ENCODE measurements at places on chromosomes 12 and 14.

GRCh38 chr12:79826267-79827128 is 108.4 kb downstream of the PPP1R12A start:
- no peak for DNase-seq

DNA sequence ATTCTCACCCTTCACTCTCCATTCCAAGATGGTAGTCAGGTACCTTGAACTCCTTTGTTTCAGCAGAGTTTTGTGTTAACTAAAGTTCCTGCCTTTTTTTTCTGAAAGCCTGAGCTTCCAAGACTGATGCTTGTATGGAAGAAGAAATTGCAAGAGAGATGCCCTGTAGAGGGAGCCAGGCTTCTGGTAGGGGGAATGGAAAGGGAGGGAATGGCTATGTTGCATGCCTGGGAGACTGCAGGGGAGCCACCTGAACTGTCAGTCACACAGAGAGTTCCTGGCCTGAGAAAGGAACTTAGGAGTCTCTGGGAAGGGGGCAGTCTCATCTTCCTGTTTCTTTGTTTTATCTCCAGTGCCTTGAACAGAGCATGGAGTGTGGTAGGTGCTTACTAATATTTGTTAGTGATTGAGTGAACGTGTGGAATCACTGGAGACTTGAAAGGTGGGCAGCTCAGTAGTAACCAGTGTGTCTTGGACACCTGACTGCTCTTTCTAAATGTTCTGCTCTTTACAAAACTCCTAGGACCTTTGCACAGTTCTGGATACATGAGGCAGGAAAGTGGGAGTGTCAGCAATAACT is 132.2 kb downstream of the ANO4 start:
- no peak for DNase-seq

GRCh38 chr12:96326628-96327227 is 73.5 kb downstream of the CDK17 start:
- DNase-seq: no peak

DNA sequence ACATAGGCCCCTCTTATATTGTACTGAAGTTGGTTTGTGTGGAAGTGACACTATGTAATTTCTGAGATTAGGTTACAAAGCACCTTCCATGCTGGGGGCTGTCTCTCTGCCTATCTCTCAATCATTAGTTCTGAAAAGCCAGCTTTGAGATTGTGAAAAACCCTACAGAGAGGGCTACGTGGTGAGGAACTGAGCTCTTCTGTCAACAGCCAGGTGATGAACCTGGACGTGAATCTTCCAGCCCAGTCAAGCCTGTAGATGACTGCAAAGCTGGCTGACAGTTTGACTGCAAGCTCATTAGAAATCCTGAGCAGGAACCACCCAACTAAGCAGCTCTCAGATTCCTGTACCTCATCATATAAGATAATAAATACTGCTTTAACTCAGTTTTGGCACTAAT is 36.3 kb upstream of the BBS10 start:
- DNase-seq: no peak

DNA sequence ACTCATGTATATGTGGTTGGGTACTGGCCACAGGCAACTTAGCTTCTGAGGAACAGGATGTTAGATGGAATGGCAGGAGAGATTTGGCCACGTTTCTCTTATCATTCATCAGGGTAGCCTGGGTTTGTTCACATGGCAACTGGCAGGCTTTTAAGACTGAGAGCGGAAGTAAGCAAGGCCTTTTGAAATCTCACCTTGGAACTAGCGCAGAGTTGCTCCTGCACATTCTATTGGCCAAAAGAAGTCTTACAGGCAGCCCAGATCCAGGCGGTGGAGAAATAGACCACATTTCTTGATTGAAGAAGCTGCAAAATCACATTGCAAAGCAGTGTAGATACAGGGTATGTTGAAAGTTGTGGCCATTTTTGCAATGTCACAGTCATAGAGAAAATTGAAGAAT is 3.7 kb downstream of the CLEC4A start:
- no peak for DNase-seq

DNA sequence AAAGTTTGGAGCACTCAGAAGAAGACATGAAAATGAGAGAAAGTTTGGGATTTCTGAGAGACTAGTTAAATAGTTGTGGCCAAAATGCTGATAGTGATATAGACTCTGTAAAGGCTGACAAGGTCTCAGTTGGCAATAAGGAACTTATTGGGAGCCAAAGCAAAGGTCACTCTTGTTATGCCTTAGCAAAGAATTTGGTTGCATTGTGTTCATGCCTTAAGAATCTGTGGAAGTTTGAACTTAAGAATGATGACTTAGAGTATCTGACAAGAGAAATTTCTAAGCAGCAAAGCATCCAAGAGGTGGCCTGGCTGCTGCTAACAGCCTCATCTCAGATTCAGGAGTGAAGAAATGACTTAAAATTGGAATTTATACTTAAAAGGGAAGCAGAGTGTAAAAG is 113.8 kb downstream of the PIK3C2G start:
- no peak for DNase-seq

DNA sequence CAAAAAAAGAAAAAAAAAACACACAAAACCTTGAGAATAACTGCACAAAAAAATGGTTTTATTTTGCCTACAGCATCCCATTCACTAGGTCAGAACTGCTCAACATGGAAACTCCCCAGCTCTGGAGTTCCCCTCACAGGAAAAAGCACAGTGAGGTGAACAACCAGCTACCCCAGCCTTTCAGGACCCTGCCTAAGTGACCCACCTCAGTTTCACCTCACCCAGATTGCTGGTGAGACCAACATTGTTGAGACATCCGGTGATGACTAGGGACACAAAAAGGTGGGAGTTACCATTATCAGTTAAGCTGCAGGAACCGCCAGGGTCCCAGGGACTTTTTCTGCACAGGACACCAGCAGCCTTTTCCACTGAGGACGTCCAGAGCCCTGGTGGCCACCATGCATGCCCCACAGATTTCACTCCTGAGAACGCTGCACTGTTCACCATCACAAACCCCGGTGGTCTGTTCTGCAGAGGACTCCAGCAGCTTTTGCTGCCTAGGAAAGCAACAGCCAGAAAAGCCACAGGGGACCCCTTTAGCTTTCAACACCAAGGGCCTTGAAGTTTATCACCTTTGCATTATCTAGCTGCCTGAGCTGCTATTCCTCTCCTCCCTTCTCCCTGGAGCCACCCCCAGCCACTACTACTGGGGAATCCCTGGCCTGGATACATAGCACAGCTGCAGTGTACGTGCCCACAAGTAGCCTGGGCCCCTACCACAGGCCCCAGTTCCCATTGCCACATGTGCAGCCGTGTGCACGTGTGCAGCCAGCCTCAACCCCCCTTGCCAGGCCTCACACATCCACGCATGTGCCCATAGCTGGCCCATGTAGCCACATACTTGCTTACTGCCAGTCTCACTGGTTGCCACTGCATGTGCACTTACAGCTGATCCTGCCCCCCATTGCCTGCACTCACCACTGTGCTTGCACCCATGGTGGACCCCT is 62.5 kb upstream of the FAR2 start:
- DNase-seq: no peak

DNA sequence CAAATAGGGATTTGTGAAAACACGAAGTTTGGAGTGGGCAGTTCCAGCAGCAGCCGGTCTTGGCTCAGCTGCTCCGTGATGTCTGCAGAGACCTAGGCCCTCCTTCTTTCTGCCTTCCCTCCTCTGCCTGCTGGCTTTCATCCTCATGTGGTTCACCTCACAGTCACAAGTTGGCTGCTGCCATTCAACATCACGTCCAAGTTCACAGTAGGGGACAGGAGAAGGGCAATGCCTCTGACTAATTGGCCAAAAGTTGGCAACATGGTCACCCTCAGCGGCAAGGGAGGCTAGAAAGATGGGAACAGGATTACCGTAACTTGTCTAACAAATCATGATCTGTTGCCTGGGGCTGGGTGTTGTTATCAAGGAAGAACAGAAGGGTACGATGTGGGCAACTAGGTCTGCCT is 7.8 kb upstream of the CACNA2D4 start:
- DNase-seq: no peak

DNA sequence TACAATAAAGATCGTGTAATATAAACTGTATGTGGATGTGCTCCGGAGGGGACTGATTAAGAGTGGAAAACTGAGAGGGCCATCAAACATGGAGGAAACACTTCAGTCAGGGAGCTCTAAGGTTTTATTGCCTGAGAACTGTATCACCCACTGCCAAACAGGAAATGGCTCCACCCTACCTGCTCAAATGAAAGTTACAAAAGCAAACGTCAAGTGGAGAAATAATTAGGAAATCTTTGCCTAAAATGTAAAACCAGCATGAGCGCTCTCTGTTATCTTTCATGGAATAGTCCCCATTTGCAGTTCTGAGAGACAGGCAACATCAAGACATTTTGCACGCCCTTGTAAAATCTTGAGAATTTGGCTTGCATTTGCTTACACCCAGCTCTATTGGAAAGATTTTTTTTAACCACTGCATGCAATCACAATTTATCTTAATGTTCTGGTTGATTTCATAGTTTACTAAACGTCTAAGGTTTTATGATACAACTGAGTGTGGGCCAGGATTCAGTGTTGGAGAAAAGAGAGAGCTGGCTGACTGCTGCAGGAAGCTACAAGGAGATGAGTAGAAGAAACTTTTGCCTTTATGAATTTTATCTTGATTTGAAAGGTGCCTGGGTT is 344.0 kb upstream of the PRICKLE1 start:
- no peak for DNase-seq

DNA sequence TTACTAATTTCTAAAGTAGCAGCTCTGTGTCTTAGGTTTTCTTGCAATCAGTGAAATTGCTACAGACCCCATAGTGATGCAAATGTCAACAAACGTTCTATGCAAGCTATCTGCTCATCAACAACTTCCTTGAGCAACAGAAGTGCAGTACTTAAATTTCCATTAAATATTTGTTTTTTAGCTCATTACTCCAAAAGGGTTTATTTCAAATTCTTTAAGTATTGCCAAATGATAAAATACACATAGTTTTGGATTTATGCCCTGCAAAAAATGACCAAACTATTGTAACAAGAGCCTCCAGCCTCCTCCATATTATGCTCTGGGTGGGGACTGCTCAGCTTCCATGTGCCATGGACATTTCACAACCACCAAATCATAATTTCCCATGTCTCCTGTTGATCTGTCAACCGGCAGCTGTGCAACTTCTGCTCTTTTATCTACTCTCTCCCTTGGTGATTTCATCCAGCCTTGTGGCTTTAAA is 4.4 kb downstream of the BDKRB1 start:
- DNase-seq: no peak

DNA sequence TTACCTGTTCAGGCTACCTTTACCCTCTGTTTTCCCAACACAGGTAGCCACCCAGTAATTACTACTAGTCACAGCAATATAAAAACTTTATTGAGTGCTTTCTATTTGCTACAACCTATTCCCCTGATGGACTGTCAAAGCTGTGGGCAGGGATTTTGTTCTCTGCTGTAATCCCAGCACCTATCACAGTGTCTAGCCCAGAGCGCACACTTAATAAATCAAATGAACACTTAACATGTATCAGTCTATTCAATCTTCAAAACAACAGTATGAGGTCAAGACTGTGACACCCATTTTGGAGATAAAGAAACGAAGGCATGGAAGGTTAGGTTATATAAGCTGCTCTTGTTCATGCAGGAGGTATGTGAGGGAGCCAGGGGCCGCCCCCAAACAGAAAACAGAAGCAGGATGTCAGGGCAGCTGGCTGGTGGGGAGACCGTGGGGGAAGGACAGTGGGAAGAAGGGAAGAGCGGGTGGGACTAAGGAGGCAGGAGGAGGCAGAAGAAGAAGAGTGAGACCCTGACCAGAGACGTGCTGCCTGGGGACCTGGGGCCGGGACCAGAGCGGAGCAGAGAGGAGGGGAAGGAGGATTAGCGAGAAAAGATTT is 1.7 kb downstream of the TNFRSF1A start:
- no peak for DNase-seq

DNA sequence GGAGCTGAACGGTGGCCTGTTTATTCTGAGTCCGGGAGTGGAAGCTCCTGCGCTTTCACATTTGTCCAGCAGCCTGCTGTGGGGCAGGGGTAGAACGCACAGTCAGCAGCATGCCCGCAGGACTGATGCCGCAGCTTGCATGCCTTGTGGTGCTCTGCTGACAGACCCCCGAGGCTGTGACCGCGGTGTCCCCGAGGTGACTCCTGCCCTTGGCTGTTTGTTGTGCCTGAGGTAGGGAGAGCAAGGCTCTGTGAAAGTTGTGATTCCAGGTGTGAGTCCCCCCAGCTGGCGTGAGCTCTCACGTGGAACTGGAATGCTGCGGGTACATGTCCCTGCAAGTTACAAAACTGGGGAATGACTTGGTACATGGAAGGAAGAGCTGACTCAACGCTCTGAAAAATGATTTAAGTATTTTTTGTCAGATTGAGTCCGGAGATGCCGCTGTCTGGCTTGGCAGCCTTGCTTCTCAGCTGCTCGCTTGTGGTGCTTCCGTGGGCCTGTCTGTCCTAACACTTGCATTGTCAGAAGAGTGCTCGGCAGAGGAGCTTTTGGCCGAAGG is 18.1 kb downstream of the MLXIP start:
- no peak for DNase-seq

DNA sequence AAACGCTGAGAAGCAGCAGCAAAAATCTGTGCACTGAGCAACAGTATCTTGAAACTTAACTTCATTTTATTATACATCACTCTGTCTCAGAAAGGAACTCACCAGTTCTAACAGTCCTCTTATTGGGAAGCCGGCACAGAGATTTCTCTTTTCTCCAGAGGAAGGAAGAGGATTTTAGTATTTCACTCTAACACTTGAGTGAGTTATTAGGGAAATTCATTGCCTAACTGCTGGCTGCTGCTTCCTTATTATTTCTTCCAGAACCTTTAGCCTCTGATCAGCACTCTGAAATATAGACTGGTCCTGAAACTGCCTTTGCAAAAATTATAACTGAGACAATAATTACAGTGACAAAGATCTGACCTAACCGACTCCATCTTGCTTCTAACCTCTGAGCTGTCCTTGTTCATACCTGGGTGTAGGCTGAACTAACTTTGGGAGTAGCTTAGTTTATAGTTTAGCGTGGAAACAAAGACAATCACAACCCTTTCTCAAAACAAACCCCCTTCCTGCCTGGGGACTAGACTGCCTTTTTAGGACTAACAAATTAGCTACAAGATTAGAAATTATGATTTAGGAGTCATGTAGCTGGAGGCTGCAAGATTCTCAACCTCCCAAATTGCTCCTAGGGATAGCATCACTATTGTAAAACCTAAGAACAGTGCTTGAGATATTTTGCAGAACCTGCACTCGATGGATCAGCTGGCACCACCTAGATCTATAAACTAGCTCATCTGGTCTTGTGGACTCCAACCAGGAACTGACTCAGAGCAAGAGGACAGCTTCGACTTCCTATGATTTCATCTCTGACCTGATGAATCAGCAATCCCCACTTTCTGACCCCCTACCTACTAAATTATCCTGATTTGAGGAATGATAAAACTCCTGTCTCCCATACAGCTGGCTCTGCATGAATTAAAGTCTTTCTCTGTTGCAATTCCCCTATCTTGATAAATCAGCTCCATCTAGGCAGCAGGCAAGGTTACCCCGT is 117.5 kb downstream of the DYRK2 start:
- no peak for DNase-seq

All from activated T-cell treated with anti-CD3 and anti-CD28 coated beads for 1 hour (primary cell).